ENCODE measurements at places on chromosomes 7 and 10. TPM values are rescaled to one million over a fixed set of nuclear protein-coding genes. Genes with fewer than 3 reads are reported as not detected.
A peak's percentile ranks its signal among the peaks of the same experiment; 100 is the strongest.

AGAP9 gene
- 2.5 TPM for total RNA-seq

MSMB gene
- not detected for total RNA-seq

PLXDC2 gene
- total RNA-seq: 6.1 TPM

- no peak within 1 kb of the TSS for H3K4me3 ChIP-seq
- no peaks in the 10 kb centered on the region for H3K4me1 ChIP-seq
- no peaks in the 10 kb centered on the region for H3K36me3 ChIP-seq
- no peak for DNase-seq
- H3K27ac ChIP-seq: no peak within 1 kb of the TSS
Measured at GRCh38 chr7:88759230-88760135, at the start of gene ZNF804B. TSS of gene ZNF804B (plus strand) at chr7:88759700. CDS start at chr7:88759977, 277 bp downstream.

GRCh38 chr10:62805231-62806099 is 945 bp downstream of the ADO start:
- H3K4me3 ChIP-seq: peak overlapping the region; percentile 94
- peak overlapping the region; percentile 99 for H3K27ac ChIP-seq
- no peaks in the 10 kb centered on the region for H3K27me3 ChIP-seq
- DNase-seq: peak; percentile 47

GRCh38 chr10:44932517-44933450 is 21.6 kb downstream of the TMEM72 start:
- no peak overlapping the region for H3K27ac ChIP-seq
- no peaks in the 10 kb centered on the region for H3K36me3 ChIP-seq
- H3K4me1 ChIP-seq: peaks cover 15% of the 10 kb centered on the region
- peak; percentile 81 for DNase-seq
- H3K4me3 ChIP-seq: no peak overlapping the region

DNA sequence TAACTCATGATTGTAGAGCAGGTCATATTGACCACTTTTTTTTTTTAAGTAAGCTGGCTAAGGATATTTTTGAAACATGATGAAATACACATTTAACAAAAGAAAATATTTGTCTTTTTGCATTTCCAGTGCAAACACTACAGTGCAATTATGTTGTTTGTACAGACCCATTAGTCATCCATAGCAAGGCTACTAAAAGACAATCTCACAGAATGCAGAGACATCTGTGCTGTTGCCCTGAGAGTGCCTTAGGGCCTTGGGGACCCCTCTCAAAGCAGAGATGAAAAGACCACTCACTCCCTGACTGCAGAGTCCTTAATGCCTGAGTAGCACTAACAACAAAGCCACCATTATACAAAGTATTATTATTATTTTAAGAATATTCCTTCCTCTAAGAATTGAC is 104.5 kb downstream of the NRCAM start:
- no peaks in the 10 kb centered on the region for H3K4me1 ChIP-seq
- DNase-seq: no peak
- H3K36me3 ChIP-seq: no peaks in the 10 kb centered on the region
- H3K27me3 ChIP-seq: no peaks in the 10 kb centered on the region
- no peak overlapping the region for H3K4me3 ChIP-seq

DNA sequence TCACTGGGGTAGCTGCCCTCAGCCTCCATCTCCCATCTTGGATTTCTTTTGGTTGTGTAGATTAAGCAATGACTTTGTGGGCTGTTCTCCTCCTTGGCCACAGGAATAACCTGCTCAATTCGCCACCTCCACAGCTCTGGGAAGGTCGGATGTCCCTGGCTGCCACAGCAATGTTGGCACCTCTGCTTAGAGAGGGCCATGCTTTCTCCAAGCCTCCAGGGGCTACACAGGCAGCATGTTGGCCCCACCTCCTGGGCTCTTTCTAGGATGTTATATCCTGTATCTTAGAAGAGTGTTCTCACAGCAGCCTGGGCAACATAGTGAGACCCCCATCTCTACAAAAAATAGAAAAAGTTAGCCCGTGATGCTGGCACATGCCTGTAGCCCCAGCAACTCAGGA is 35.4 kb upstream of the FXYD4 start:
- H3K36me3 ChIP-seq: no peaks in the 10 kb centered on the region
- H3K4me3 ChIP-seq: no peak overlapping the region
- H3K27me3 ChIP-seq: peaks cover 21% of the 10 kb centered on the region
- H3K27ac ChIP-seq: no peak overlapping the region
- no peak for DNase-seq

DNA sequence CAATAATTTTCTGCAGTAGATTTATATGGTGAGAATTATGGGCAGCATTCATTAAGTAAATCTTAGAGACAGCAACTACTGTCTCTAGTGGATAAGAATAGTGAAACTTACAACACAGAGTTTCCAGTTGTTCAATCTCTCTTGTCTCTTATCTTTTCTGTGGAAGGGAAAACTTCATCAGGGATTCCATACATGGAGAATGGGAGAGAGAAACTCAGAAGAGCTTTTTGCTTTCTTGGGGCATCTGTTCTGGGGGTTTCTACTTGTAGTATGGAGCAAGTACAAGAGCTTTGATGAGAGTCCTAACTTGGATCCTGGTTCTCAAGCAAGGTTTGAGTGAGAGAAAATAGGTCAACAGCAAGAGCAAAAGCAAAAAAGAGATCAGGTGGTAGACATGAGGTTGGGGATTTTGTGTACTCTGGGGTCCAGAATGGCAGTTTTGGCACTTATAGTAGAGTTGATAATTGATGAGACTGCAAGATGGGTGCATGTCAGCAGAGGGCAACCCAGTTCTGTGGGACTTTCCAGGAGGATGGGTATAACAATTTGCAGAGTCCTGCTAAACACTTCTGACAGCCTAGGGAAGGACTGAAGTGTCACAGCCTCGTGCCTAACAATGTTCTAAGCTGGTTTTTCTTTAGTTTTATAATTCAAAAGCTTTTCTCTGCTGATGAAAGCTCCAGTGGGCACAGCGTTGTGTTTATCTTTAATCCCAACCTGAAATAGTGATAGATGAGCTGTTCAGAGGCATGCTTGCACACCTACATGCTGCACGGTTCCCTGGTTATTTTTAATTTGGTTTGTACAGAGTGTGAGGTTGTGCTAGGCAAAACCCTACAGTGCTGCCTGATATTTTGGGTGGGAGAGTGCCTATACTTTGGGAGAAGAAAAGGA is 32.0 kb upstream of the STRIP2 start:
- H3K27me3 ChIP-seq: no peaks in the 10 kb centered on the region
- H3K27ac ChIP-seq: no peak overlapping the region
- peaks cover 5% of the 10 kb centered on the region for H3K4me1 ChIP-seq
- H3K4me3 ChIP-seq: no peak overlapping the region

Data from IMR-90 (cell line).